NK-92 treated with Interleukin-12 subunit alpha and Interleukin-12 subunit beta, amount 100 ng/mL, for 24 hours (cell line): ENCODE measurements at places on chromosomes 2 and 18.

GRCh38 chr2:220178991-220179695, 551.7 kb downstream of the SLC4A3 start:
- DNase-seq, result no peak

DNA sequence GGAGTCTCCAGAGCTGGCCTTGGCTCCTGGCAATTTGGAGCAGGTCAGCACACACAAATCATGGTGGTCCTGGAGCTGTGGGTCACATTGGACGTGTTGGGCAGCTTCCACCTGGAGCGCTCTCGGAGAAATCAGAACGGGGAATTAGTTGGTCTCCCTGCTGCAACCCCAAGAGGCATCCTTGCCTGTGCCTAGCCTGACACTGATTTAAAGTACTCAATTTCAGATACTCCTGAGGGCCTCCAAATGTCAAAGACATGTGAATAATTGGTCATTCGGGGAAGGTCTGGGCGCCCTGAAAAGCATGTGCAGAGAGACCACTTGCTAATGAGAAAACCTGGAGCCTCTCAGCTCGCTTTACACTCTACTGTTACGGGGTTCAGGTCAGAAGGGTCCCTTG, 145.5 kb upstream of the AGAP1 start:
- DNase-seq, result no peak

DNA sequence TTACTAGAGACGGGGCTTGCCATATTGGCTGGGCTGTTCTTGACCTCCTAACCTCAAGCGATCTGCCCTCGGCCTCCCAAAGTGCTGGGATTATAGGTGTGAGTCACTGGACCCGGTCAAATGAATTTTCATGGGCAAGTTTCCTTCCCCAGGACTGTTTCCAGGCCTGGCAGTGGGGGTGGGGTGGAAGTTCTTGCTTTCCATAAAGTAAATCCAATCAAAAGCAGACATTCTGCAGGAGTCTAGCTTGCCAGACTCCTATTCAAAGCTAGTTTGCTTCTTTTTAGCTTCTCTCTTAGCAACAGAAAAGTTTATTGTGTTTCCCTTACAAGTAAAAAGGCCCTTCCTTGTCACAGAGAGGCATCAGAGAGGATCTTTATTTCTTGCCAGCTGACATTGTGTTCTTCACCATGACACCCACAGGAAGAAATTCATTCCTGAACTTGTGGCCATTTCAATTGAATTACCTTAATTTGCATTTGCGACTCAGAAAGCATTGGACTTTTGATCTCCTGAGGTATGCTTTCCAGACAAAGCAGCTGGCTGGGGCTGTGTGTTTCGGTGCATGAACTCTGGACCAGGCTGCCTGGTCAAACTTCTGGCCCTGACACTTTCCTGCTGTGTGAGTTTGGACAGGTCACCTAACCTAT, 37.9 kb downstream of the LYPD1 start:
- DNase-seq, result no peak

DNA sequence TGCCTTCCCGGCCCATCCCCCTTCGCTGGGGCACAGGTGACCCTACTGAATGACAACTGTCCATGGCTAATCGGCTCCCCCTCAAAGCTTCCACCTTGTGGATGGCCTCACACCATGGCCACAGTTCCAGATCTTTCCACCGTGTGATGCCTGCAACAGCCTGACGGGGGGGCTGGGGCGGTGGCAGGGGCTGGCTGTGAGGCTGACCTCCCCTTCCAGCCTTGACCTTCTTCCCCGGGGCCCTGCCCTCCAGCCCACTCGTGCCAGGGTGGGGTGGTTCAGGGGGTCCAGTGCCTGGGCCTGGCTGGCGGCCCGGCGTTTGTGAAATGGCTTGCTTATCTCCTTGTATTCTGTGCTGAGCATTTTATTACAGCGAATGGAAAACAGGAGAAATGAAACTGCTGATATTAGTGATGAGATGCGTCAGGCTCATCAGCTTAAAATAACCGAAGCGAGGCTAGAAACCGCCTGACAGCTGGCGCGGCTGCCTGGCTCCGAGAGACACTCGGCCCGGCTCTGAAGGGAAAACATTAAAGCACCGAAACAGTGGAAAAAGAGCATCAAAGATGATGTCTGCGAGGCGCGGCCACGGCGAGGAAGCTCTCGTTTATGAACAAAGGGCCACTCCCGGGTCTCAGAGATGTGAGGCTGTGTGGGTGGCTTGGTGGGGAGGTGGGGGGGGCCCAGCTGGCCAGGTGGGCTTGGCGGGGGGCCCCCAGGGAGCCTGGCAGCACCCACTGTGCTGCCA, 916 bp upstream of the PDCD1 start:
- DNase-seq, result no peak

- DNase-seq, result peak; percentile 81
Measured at GRCh38 chr2:68441179-68441993, 25.7 kb downstream of the FBXO48 start.

DNA sequence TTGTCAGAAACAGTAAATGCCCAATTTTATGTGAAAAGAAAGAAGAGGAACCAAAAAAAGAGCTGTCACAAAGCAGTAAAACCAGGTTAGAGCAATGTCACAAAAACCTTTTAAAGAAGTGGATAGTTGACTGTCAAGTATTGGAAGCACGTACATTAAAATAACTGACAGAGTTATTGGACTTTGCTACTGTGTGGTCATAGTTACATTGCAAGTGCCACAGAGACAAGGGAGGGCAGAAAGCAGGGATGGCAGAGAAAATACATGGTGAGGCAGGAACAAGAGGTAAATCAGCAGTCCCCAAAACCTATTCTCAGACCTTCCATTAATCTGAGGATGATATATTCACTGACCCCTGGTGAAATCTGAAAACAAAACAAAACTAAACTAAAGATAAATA, 116.3 kb downstream of the LRP1B start:
- DNase-seq, result no peak

- no peak for DNase-seq
Measured at GRCh38 chr2:63596401-63596883, 7.7 kb downstream of the MDH1 start.

DNA sequence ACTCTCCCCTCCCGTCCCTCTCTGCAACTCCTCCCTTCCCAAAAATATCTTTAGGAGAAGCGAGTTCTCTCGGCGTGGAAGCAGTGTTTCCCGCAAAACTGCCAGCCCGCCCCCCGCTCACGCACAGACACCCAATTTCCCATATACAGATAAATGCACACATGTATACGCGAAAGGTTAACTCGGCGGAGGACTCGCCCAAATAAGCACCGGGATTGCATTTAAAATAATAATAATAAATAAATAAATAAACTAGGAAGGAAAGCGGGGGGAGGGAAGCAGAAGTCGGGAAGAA, 70.0 kb upstream of the PSMD14 start:
- DNase-seq, result no peak

DNA sequence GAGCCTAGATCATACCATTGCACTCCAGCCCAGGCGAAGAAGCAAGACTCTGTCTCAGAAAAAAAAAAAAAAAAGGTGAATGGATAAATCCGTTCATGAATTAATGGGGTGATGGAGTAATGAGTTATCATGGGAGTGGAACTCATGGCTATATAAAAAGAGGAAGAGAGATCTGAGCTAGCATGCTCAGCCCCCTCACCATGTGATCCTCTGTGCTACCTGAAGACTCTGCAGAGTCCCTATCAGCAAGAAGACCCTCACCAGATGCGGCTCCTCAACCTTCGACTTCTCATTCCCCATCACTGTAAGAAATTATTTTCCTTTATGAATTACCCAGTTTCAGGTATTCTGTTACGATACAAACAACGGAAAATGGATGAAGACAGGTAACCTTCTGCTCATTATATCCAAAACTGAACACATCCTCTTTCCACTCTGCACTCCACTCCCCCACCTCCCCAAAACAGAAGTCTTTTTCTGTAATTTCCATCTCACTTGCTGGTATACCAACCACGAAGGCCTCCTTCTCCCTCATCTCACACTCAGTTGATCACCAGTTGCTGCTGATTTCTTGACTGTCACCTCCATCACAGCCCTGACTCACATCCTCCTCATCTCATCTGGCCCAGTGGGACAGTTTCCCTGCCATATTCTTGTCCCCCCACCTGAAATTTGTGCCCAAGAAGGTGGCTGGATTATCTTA, 8.8 kb downstream of the RETREG2 start:
- no peak for DNase-seq

GRCh38 chr18:8889489-8889888, 184.1 kb downstream of the MTCL1 start:
- DNase-seq, result no peak

DNA sequence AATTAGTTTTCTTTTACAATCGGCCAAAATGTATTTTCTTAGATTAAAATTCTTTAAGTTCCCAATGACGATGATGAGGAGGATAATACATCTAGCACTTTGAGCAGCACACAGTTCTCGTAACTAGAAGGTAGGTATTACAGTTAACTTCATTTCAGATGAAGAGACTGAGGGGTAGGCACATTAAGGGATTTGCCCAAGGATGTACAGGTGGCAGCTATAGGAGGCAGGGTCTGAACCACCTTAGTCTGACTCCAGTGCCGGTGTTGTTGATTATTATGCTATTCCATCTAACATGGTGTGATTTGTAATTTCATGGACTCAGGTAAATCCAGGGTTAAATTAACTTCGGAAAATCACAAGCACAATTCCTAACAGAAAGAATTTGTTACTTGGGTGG, 1.1 kb downstream of the CD28 start:
- no peak for DNase-seq

- DNase-seq, result no peak
Measured at GRCh38 chr18:11906926-11907874, 917 bp downstream of the MPPE1 start.
